GM19239 (cell line): ENCODE measurements at places on chromosomes 4 and X.

DNA sequence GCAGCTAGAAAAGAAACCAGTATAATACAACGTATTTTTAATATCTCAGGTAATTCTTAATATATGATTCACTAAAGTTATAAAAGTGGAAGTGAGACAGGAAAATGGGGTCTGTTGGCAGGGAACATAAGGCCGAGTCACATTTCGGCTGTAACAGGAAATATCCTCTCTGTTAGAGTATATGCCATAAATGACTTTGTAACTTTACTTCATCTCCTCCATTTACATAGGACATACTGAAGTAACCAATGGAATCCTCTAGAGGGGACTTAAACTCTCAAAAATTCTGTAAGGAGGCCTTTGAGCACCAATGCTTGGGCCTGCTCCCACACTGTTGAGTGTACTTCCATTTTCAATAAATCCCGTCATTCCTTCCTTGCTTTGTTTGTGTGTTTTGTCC lies 71.3 kb downstream of the ANKRD17 start:
- DNase-seq = no peak

GRCh38 chr4:109046471-109047201 lies 255.8 kb downstream of the COL25A1 start:
- DNase-seq = no peak

DNA sequence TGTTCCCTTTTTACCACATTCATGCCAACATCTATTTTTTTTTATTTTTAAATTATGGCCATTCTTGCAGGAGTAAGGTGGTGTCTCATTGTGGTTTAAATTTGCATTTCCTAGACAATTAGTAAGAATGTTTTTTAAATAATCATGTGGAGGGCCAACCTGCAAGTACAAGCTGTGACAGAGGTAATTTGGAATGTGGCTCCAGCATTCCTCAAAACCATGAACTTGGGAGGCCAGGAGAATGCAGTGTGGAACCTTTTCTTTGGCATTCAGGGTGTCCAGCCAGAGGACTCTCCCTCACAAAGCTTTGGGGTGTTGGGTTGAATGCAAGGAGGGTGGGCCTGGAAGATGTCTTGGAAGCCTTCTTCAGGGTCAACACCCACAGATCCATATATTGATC lies 7.3 kb upstream of the TMEM185A start:
- no peak for DNase-seq

DNA sequence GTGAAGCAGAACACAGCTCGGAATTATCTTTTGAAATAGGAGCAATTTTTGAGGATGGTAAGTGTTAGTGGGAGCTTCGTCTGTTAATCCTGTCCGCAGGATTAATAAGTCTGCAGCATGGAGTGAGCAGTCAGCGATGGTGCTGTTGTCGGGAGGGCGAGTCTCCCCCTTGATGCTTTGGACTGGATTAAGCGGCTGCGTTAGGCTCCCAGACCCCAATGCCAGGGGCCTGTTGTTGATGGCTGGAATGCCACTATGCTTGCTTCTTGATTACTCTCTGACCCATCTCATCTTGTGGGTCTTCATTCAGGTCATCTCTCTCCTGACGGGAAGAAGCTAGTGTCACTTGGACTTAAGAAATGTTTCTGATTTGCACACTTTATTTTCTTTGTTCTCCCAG lies 332.6 kb downstream of the ARHGAP10 start:
- DNase-seq = no peak

GRCh38 chrX:150575419-150575814 lies 7.0 kb downstream of the MTM1 start:
- no peak for DNase-seq

- DNase-seq = no peak
These were observed 119.3 kb downstream of the ADAMTS3 start for GRCh38 chr4:72449705-72450104.

DNA sequence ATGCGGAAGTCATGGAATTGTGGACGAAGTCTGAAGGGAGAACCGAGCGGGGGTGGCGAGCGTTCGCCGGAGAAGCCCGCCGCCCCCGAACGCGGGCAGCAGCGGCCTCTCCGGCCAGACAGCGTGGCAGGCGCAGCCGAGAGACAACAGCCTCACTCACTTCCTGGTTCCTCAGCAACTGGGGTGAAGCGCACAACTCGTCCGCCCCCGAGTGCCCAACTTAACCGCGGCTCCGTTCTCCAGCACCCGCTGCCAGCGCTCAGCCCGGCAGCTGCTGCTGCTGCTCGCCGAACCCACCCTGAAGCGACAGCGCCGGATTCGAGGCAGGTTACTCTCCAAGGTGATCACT lies 68.0 kb downstream of the NOCT start:
- peak; percentile 50 for DNase-seq

DNA sequence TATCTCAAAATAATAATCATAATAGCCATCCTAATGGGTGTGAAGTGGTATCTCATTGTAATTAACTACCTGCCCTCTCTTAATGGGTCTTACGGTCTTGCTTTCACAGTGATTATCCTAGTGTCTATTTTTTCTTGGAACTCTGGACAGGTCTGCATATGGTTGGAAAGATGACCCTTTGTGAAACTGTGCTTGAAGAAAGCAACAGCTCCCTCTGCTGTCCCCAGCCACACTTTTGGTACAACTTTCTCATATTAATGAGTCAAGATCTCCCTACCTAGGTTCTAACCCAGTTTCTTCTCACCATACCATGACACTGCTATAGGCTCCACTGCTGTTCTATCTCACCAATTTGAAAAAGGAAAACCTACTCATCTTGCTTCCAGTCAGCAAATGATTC lies 2.4 kb downstream of the TFDP3 start:
- no peak for DNase-seq

GRCh38 chr4:126777649-126778048 lies 855.1 kb upstream of the INTU start:
- no peak for DNase-seq

DNA sequence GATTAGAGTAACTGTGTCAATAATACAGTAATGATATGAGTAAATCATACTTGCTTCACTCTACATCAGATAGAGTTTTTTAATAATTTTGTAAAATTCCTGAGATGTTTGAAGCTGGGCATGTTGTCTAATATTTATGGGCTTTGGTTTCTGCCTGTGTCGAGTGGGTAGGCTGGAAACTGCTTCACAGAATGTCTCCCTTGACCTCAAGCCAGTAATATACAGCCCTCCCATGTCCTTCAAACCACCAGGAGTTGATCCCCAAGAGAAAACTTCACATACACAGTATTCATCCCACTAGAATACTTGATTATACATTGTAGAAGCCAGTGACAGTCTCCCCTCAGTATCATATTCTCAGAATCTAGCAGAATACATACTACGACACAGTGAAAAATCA lies 284.8 kb upstream of the TENM3 start:
- DNase-seq = no peak

- no peak for DNase-seq
These were observed 41.9 kb downstream of the ARHGEF38 start for GRCh38 chr4:105594099-105595010.

GRCh38 chr4:54449999-54450398 lies 207.8 kb upstream of the KIT start:
- DNase-seq = no peak

DNA sequence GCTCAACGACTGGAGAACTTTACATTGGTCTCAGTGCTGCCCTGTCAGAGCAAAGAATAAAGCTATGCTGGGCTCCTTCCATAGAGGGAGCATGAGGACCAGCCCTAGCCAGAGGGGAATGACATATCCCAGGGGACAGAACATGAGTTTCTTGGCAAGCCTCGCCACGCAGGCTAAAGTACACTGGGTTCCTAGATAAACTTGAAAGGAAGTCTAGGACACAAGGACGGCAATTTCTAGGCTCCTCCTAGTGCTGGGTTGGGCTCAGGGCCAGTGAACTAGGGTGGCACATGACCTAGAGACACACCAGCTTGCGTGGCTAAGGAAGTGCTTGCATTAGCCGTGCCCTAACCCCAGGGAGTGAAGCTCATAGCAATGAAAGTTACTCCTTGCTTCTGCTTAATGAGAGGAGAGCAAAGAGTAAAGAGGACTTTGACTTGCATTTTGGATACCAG lies 141.0 kb downstream of the MAB21L2 start:
- DNase-seq = no peak

DNA sequence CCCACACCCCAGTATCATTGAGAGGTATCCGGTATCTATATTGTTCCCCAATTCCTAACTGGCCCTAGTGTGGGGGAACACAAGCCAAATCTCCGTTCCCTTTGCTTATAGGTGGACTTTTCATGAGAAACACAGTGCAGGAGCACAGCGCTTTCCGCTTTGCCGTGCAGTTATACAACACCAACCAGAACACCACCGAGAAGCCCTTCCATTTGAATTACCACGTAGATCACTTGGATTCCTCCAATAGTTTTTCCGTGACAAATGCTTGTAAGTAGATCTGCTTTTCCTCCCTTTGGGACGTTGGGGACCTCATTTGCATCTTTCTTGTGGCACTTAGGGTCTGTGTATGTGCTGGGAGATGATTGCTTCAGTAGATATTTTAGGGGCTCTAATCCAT lies 1.6 kb downstream of the GRIA3 start:
- no peak for DNase-seq

GRCh38 chr4:75696071-75696470 lies 22.9 kb upstream of the G3BP2 start:
- no peak for DNase-seq

- no peak for DNase-seq
These were observed 109.4 kb upstream of the C1GALT1C1 start for GRCh38 chrX:120739300-120739699.

GRCh38 chr4:52841682-52842456 lies 20.2 kb upstream of the RASL11B start:
- DNase-seq = no peak

DNA sequence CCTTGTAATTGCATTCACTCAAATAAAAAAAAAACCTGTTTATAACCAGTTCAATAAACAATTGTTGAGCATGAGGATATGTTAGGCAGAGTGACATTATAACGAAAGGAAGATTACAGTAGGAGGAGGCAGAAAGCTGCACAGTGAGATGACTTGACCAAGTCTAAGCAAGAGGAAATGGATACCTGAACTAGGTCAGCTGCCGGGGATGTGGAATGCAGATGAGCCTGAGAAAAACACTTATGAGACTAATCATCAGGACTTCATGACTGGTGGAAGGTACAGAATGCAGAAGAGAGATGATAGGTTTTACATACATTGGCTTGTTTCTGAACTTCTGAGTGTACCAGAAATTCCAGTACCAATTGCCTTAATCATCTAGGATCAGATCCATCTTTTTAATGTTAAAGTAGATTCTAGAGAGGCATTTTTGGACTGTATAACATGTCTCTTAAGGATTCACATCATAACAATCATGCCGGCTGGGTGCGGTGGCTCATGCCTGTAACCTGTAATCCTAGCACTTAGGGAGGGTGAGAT lies 208.1 kb upstream of the PPP3CA start:
- DNase-seq = no peak

- no peak for DNase-seq
These were observed 83.8 kb upstream of the BMPR1B start for GRCh38 chr4:94673961-94674360.

GRCh38 chrX:69192603-69193002 lies 27.4 kb upstream of the PJA1 start:
- DNase-seq = no peak

DNA sequence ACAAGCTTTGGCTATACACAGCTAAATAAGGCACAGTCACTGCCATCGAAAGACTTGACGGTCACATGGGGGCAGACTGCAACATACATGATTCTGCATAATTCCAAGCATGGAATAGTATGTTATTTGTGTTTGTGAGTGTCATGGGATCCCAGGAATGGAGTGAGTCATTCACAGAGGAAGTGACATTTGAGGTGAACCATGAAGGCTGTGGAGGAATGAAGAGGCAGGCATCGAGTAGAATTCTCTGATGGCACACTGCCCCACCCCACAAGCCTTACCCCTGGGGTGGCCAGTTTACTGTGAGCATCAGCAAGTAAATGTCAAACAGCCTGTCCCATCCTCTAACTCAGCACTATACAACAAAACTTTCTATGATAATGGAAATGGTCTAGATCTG lies 619.7 kb downstream of the MID1IP1 start:
- DNase-seq = no peak

- DNase-seq = no peak
These were observed 532.9 kb upstream of the FTHL17 start for GRCh38 chrX:31604629-31605221.

GRCh38 chrX:103063918-103064434 lies at the start of gene BEX1:
BEX1 (minus strand) TSS chrX:103064171; CDS start chrX:103063274, 897 bp downstream.
- no peak for DNase-seq

DNA sequence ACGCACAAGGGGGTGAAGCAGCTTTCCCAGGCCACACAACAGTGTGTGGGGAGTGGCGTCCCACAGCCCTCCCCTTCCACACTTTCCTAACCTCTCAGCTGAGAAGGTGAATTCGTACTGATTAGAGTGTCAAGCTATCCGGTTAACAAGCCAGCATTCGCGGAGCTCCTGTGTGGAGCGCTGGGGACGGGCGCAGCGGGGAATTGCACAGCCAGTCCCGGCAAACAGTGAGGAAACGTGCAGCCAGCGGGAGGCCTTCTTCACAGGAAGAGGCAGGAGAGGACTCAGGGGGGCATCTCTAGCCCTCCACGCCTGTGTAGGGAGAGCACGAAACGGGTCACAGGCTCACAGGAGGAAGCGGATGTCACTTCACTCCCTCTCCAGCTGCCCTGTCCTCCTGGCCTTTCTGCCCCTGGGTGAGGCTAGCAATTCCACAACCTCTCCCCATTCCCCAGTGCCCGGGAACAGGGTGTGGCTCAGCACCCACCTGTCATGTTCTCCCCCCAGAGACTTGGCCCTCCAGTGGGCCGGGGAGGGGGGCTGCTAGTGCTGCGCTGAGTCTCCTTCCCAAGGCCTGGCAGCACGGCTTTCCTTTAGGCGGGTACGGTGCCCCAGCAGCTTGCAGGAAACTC lies 117.3 kb downstream of the CPZ start:
- DNase-seq = no peak

GRCh38 chr4:73816814-73817213 lies 19.7 kb upstream of the CXCL6 start:
- DNase-seq = no peak

DNA sequence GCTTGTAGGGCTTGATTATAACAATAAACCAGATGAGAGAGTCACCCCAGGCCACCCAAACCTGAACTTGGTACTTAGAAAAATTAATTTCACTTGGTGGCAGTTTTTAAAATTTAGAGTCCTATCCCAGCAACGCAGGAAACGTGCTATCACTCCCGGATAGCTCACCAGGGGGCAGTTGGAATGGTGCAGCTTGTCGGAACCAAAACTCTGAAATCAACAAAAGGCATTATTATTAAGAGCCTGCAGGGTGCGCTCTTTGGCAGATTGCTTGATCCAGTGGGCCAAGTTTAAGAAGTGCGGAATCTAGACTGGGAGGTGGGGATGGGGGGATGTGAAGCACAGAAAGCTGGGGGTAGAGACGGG lies 2.4 kb downstream of the FRAS1 start:
- DNase-seq = no peak

GRCh38 chr4:88244816-88245579 lies 39.4 kb downstream of the PPM1K start:
- peak; percentile 19 for DNase-seq

GRCh38 chr4:129604632-129605255 lies 508.8 kb downstream of the C4orf33 start:
- DNase-seq = no peak

DNA sequence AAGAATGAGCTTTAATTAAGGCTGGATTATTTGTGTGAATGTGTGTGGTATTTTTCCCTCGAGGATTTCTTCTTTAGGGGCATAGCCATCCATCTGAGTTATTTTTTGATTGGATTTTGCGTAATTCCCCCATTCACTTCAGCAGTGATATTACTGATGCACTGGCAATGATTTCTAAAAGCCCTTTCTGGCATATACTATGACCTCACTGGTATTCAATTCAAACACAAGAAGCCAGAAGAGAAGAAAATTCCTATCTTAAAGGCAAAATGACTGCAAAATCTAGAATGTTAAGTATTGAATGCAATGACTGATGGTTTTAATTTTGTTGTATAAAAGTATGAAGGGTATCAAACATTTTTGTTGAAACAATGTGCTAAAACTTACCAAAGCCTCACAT lies 71.1 kb upstream of the DDIT4L start:
- no peak for DNase-seq
